Heart left ventricle (tissue), 16 donors: ENCODE measurements at places on chromosomes 11 and 22.

DNA sequence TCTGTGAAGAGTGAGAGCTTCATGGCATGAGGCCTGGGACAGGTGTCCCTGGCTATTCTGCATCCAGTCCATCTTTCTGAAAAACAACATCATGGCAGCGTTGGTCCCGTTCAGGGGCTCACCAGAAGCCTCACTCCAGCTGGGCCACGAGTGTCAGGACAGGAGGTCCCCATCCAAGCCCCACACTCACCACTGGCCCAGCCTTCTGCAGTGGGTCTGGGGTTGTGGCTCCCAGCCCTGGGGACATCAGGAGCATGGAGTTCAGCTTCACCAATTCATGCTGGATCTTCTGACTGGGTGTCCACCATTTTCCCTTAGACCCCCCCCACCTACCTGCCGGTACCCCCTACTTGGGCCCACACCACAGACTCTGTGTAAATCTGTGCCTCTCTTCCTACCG is 400.3 kb downstream of the BRD1 start:
- DNase-seq: no peak

GRCh38 chr11:15801126-15801525 is 555.2 kb downstream of the SOX6 start:
- DNase-seq: no peak

DNA sequence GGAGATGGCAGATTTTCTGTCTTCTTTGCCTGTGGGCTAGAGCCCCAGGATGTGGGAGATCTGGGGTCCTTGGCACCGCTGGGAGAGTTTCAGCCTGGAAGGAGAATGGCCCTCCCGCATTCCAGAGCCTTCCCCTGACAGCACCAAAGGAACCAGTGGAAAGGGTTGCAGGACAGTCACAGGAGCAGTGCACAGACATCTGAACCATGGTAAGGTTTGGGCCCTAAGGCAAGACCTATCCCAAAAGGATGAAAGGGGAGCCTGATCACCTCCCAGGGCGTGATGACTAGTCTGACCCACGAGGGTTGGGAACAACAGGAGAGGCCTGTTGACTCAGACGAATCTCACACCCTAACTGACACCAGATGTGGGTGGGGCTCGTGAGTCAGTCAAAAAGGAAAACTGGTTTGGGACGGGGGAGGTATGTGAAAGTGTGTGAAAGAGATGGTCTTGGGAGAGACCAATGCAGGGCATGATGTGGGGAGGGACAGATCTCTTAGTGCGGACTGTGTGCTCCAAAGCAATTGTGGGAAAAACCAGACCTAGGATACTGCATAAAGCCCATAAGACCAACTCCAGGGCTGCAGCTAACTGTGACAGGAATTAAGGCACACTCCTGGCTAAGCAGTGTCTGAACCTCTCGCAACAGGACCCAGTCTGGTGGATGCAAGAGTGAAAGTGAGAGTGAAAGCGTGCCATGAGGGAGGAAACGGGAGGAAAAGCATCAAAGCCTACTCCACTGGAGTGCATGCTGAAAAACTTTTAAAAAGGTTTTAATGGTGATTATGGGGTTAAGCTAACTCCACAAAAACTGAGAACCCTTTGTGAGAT is 39.1 kb upstream of the GLYAT start:
- DNase-seq: no peak

GRCh38 chr11:69321877-69322361 is 28.0 kb downstream of the MYEOV start:
- DNase-seq: no peak

GRCh38 chr11:35723913-35724312 is 61.3 kb downstream of the TRIM44 start:
- no peak for DNase-seq

DNA sequence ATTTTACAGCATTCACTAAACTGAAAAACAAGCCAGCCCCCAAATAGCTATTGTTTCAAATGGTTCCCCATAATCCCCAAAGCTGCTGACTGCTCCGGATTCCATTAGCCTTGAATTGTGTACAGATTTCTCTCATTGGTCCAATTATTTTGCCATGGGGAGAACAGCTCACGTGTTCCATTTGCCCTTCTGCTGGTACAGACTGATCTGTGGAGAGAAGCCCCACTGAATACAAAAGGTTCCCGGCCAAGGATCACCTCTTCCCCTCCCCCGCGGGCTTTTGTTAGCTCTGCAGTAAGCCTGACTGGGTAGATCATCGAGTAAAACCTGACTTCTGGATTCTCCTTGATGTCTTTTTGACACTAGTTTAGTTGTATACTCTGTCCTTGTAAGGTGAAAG is 9.1 kb upstream of the MAPK8IP1 start:
- DNase-seq: no peak

DNA sequence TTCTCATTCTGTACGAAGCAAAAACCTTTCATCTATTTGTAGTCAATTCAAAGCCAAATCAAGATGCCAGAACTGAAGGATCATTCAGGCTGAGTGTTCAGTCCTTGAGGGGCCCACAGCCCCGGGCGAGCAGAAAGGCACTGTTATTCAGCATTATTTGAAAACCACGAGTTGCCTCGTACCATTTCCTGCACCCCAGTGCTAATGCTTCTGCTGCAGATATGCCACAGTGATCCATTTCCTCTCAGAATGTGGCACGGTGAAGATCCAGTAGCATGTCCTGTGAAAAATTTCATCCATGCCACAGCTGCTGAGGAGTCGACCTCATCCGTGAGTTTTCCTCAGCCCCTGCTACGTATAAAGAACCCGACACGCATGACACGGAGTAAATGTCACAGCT is 85.4 kb downstream of the OSBP2 start:
- no peak for DNase-seq

DNA sequence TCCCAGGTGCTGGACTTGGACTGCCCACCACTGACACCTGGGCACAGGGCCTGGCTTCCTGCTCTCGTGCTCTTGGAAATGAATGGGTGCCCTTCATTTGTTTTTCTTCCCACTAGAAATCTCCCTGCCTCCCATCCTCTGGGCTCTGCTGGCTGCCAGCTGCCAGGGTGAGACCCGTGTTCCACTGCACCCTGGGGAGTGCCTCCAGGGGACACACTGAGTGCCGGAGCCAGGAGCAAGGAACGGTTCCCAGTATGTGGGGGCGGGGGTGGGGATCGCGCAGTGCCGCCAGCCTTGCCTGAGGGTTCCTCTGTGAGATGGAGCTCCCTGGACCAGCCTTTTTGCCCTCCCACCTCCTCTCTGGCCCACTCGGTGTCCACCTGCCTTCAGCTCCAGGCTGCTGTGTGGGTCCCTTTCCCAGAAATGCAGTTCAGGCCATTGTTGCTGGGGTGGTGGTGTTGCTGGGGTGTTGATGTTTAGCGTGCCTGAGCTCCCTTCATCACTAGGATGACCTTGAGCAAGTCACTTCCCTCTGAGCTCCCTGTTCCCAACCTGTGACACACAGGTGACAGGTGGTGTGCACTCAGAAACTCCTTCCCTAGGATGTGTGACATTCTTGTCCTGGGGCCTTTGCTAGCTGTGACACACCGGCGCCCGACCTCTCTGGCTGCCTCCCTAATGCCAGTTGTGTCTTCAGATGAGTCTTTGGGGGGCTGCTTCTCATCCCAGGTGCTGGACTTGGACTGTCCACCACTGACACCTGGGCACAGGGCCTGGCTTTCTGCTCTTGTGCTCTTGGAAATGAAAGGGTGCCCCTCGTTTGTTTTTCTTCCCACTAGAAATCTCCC is 72.1 kb downstream of the MED15 start:
- no peak for DNase-seq

GRCh38 chr11:72657411-72658100 is 16.7 kb downstream of the PDE2A start:
- DNase-seq: no peak
